ENCODE measurements at places on chromosomes 5 and 9.

- DNase-seq, result no peak
Observed at GRCh38 chr5:68699966-68700365, 393.8 kb upstream of the SLC30A5 start.

DNA sequence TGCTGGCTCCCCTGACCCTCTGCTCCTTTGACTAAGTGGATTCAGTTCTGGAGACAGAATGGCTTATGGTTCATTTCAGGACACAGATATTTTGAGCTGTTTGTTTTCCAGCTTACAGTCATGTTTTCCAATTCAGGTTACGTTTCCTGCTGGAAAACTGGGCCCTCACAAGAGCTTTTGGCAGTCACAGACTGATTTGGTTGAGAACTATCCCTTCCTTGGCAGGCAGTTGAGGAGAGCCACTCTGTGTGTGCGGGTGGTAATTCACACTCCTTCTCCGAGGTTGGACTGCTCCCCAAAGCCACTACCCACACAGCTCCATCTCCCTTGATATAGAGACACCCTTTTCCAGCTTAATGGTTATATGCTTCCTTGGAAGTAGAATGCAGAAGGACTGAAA is 534.5 kb downstream of the TMEM38B start:
- no peak for DNase-seq

- no peak for DNase-seq
Observed at GRCh38 chr5:63923914-63924313, 38.3 kb downstream of the HTR1A start.

- DNase-seq, result no peak
Observed at GRCh38 chr5:16178745-16179372, 732 bp downstream of the MARCHF11 start.

GRCh38 chr9:37325778-37326177 is 96.7 kb upstream of the GRHPR start:
- DNase-seq, result no peak

DNA sequence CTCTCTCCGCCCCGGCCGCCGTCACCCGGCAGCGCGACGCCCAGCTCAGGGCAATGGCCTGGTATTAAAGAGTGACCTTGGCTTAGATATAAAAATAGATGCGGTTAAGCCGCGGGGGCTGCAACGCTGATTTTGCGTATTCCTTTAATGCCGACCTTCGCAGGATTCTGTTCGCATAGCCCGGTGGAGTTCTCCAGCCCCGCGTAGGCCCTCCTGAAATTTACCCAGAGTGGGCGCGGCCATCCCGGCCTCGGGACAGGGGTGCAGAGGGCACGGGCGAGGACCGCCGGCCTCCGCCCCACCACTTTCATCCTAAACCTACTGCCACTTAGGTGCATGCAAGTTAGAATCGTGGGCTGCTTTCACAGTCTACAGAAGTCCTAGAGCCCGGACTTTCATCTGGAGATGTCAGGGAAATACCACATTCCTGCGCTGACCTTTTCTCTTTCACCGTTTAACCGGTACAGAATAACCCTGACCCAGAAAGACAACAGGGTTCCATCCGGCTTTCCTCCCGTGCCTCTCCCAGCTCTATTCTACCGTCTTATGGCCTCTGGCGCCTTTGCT is 492 bp upstream of the FAM169A start:
- no peak for DNase-seq

- DNase-seq, result no peak
Observed at GRCh38 chr5:126676195-126676624, 75.5 kb downstream of the PHAX start.

GRCh38 chr5:120162321-120162720 is 301.8 kb upstream of the PRR16 start:
- DNase-seq, result no peak

- no peak for DNase-seq
Observed at GRCh38 chr5:167908606-167909005, 382.8 kb upstream of the WWC1 start.

DNA sequence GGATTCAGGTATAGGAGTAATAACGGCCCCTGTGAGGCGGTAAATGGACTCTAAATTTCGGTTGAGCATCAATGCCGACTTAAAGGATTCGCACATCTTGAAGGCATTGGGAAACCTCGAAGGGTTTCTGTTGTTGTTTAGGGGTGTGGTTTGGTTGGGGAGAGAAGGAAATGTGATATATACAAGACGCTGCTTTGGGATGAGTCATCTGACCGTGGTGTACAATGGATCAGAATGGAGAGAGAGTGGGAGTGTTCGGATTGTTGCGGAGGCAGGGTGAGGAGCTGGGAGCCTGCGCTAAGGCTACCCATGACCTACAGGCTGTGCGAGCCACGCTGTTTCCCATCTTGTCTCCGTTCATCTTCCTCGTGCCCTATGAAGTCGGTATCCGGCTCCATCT is 60.4 kb upstream of the ERCC6L2 start:
- DNase-seq, result no peak
